ENCODE measurements at places on chromosomes 7 and 10.

GRCh38 chr10:131249238-131249954 is 62.1 kb downstream of the TCERG1L start:
- no peak for DNase-seq

GRCh38 chr7:36301914-36302771 is 87.5 kb upstream of the ANLN start:
- no peak for DNase-seq

GRCh38 chr10:95578619-95579018 is 17.4 kb upstream of the SORBS1 start:
- no peak for DNase-seq

DNA sequence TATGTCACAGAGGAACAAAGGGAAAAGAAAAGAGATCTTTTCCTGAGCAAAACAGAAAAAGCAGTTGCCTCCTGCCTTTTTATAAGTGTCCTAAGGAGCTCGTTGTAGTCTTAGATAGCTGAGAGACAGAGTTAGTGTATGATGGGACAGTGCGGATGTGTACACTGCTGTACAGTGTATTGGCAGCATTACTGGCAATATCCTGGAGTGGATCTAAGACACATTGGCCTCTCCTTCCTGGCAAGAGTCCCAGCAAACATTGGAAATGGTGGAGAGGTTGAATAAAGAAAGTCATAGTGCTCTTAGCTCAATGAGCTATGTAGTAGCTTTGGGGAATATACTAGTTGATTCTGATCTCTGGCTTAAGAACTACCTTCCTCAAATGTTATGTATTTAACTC is 22.7 kb downstream of the GARS1 start:
- no peak for DNase-seq

GRCh38 chr10:101287183-101287996 is 58.1 kb upstream of the LBX1 start:
- no peak for DNase-seq

DNA sequence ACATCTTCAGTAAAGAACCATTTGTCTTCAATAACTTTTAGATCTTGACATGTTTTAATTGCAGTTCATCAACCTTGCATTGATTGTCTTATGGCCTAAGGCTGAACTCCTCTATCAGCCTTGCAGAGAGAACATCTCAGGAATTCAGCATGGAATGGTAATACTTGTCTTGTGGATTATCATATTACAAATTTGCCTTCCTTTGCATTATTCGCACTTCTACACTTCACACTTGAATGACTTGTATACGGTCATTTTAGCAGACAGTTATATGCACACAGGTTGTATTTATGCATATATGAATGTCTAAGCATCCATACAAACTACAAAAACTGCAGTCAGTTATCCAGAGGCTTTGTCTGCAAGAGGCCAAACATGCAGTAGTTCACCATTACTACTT is 31.7 kb downstream of the GPR85 start:
- DNase-seq: no peak

GRCh38 chr10:32957341-32958084 is 517 bp downstream of the ITGB1 start:
- no peak for DNase-seq

GRCh38 chr10:5565205-5565545 is 40.4 kb downstream of the CALML3 start:
- DNase-seq: no peak

- DNase-seq: peak; percentile 15
Observed at GRCh38 chr7:105943486-105943885, 19.6 kb upstream of the CDHR3 start.

DNA sequence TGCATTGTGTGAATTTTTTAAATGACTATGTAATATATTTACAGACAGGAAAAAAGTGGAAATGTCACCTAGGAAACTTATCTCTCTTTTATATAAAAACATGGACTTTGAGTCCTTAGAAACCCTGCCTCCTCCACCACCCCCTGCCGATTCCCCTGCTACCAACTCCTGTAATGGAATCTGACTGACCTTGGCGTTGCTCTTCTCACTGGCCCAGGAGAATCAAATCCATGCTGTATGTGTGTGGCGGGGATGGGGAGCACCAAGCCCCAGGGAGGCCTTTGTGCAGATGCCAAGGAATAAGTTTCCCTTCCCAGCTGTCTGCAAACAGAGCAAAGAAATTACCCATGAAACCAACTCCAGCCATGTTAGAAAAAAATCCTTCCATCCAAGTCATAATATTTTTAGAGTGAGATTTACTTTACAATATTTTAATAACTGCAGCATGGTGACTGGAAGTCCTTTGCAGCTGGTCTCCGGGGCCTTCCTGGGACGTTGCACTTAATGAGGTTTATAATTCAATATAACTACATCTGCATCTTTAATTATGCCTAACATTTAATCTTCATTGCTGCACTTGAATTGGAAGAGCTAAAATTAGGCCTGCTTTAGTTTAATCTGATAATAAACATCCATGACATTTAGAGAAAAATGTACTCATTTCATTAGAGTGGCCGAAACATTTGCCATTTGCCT is 111.4 kb upstream of the CACUL1 start:
- DNase-seq: no peak

- DNase-seq: no peak
Observed at GRCh38 chr10:52526251-52526823, 212.3 kb downstream of the DKK1 start.

GRCh38 chr10:121057269-121057668 is 206.1 kb downstream of the WDR11 start:
- no peak for DNase-seq

GRCh38 chr7:134355927-134356326 is 39.2 kb upstream of the SLC35B4 start:
- DNase-seq: no peak
